Stimulated activated naive CD4-positive, alpha-beta T cell treated with Interleukin-2 at 50 U/mL for 16 hours (primary cell): ENCODE measurements at places on chromosomes 3 and 15.

GRCh38 chr3:184354121-184354728 lies 7.2 kb downstream of the CLCN2 start:
- peak; percentile 62 for DNase-seq

- no peak for DNase-seq
Measured at GRCh38 chr3:124260206-124260915, 268.4 kb upstream of the ROPN1 start.

GRCh38 chr15:64045774-64046420 lies 388 bp downstream of the DAPK2 start:
- peak; percentile 50 for DNase-seq

- no peak for DNase-seq
Measured at GRCh38 chr3:22988566-22988965, 214.6 kb upstream of the UBE2E2 start.

- no peak for DNase-seq
Measured at GRCh38 chr3:180804916-180805315, 107.6 kb upstream of the FXR1 start.

GRCh38 chr15:70976851-70977250 lies 84.2 kb downstream of the LRRC49 start:
- DNase-seq = no peak
